ENCODE measurements at places on chromosomes 13 and 19.

GRCh38 chr19:48405850-48406249, 12.4 kb downstream of the GRIN2D start:
- DNase-seq = no peak

DNA sequence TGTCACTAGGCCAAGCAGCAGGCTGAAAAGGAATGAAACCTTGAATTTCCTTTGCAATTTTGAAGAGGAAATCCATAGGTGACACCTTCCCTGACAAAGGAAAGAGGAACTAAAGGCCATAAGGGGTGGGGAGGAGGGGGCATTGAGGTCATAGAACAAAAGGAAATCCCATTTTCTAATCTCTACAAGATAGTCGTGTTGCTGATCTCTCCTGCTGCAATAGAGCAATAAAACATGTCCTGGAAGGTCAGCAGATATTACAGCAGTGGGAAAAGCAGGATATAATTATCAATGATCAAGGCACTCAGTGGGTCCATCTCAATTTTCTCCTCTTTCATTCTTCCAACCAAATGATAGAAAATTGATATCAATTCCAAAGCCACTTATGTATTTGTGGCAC, 20.3 kb upstream of the RAP2A start:
- DNase-seq = no peak

GRCh38 chr13:85675151-85675907, 123.9 kb downstream of the SLITRK6 start:
- no peak for DNase-seq

DNA sequence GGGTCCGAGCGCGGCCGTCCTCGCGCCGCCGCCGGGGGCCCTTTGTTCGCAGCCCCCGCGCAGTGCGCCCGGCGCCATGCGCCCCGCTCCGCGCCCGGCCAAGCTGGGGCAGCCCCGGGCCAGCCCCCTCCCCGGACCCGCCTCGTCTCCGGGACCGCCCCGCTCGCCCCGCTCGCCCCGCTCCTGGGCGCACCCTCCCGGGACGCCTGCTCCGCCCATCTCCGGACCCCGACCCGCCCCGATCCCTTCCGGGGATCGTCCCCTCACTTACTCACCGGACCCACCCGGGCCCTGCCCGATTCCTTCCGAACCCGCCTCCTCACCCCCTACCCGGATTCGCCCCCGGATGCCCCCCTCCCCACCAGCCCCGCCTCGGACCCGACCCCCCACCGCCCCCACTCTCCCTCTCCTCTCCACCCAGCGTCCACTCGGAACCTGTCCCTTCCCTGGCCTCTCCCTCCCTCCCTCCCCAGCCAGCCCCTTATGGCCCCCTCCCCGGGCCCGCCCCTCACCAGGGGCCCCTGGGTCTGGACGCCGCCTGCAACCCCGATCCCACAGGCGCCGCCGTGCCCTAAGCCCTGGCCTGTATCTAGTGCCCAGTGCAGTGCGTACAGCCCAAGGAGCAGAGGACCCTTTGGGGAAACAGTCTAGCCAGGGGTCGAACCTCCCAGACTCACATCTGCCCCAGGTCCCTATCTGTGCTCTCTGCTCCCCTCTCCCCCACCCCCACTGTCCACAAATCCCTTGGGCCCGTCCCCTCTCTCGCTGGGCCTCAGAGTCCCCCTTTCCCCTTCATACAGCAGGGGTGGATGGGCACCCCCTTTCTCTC, at the start of gene CPAMD8:
CPAMD8 (minus strand) TSS at position 105 of the 829 bp plus-strand sequence. CDS start 168 bp downstream, outside the sequence.
- DNase-seq = peak; percentile 22

DNA sequence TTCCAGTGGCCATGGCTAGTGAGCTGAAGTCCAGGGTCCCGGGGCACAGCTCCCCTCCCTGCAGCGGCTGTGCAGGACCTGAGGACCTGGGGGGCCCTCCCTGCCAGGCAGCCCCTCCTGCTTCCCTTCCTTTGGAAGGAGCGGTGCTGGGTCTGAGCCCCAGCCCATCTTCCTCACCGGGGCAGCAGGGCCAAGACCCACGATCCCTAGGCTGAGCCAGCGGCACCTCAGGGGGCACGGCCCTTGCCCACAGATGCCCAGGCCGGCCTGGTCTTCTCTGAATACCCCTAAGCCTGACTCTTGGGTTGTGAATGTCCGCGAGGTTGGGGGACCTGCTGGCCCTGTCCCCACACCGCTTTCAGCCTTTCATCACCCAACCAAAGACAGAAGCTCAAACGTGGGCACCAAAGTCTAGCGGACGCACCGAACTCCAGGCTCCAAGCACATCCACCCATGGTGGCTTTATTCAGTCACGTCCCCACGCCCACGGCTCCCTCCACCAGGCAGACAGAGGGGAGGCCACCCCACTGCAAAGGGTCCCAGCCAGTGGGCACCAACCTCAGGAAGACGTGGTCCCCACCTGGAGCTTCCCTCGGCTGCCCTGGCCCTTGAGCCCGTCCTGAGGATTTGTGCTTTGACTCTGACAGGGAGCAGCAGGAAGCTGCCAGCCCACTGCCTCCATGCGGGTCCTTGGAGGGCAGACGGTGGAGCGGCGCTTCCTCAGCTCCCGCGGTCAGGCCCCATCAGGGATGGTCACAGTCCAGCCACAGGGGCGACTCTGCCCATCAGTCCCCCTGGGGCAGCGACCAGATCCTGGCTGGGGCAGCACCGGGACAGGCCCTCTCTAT, 8.3 kb upstream of the MEX3D start:
- no peak for DNase-seq

- DNase-seq = no peak
These were observed 249.8 kb downstream of the NBEA start for GRCh38 chr13:35191883-35192282.

DNA sequence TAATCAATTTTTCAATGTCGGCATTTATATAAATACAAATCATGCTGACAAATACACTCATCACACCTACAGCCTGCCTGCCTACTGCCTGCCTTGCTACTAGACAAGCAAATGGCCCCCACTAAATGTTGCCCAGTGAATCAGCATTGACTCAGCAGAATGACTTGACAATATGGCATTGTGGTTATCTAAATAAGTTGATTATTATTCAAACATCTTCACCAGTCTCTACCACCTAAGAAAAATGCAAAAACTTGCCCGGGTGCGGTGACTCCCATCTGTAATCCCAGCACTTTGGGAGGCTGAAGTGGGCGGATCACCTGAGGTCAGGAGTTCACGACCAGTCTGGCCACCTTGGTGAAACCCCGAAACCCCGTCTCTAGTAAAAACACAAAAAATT, 296.1 kb downstream of the PCDH9 start:
- DNase-seq = no peak

DNA sequence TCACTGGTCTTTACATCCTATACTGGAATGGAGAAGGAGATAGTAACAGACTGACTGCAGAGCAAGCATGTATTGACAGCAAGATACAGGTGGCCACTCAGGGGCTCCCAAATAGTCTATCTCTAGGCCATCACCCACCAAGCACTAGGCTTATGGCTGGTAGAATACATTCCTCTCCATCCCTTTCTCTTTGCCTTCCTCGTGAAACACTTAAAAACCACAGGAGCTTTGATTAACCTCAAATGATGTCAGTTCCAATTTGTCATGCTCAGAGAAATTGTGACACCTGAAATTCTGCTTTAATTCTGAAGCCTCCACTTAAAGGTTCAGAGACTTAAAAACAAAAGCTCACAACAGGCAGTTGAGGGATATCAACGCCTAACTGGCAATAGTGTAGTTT, 17.2 kb downstream of the ENOX1 start:
- DNase-seq = no peak

DNA sequence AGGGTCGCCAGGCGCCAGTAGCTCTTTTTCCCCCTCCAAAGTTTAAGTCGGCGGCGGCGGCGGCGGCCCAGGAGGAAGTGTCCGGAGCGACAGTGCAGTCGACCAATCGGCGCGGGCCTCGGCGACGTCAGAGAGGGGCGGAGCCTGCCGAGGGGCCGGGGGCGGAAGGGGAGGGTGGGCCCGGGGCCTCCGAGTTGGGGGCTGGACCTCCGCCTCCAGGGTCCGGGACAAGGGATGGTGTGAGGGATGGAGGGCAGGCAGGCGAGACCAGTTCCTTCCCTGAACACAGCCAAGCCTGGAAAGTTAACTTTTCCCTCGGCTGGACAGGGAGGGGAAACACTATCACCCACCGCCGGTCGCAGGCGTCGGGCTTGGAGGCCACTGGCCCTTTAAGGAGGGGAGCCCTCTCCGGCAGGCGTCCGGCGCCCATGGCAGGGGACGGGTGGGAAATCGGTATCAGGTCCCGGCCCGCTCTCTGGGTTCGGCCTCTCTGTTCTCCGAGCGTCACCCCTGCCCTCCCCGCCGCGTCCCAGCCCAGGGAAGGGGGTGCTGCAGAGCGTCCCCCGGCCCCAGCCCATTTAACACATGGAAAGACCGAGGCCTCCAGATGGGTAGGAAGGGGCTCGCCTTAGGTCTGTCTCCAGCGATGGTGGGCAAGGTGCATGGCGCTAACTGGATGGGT, at the start of gene PRKD2:
PRKD2 (minus strand) TSS at position 81 of the 682 bp plus-strand sequence. CDS start 744 bp downstream, outside the sequence.
- DNase-seq = peak; percentile 93

Measured in activated naive CD4-positive, alpha-beta T cell treated with anti-CD3 and anti-CD28 coated beads for 36 hours (primary cell).